ENCODE measurements at places on chromosomes 6 and 20.

GRCh38 chr6:129516787-129517186 is 193.2 kb downstream of the ARHGAP18 start:
- DNase-seq = no peak

DNA sequence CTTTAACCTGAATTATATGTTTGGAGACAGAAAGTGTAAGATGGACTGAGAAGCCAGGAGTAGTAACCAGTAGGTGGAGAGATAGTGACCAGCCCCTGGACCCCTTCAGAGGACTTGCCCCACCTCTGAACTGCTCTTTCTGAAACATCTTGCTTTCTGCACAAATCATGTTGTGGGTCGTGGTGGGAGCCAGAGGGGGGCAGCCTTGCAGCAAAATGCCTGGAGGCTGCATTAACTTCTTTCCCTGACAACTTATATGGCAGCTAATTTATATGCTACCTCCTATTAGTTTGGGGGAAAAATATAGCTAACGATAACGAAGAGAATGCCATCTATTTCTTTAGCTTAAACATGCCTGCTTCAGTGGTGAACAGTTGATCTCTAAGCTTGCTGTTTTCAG is 859.8 kb downstream of the MAFB start:
- DNase-seq = no peak

GRCh38 chr6:44302856-44303255 is 10.3 kb downstream of the AARS2 start:
- DNase-seq = no peak

DNA sequence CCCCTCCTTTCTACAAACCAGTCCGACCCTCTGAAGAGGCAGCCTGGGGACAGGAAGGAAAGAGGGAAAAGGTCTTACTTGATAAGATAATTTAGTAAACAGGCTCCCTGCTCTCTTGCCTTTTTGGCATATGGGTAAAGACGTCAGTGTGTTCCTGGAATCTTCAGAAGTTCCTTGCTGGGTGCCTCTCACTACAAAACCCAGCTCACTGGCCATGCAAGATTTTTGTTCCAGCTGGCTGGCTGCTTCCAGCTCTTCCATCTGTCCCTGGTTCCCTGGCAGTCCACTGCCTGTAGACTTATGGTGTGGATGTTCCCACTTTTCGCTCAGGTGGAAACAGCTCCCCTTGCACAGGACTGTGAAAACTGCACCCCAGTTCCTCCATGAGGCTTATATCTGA is 57.4 kb downstream of the MOCS1 start:
- no peak for DNase-seq

DNA sequence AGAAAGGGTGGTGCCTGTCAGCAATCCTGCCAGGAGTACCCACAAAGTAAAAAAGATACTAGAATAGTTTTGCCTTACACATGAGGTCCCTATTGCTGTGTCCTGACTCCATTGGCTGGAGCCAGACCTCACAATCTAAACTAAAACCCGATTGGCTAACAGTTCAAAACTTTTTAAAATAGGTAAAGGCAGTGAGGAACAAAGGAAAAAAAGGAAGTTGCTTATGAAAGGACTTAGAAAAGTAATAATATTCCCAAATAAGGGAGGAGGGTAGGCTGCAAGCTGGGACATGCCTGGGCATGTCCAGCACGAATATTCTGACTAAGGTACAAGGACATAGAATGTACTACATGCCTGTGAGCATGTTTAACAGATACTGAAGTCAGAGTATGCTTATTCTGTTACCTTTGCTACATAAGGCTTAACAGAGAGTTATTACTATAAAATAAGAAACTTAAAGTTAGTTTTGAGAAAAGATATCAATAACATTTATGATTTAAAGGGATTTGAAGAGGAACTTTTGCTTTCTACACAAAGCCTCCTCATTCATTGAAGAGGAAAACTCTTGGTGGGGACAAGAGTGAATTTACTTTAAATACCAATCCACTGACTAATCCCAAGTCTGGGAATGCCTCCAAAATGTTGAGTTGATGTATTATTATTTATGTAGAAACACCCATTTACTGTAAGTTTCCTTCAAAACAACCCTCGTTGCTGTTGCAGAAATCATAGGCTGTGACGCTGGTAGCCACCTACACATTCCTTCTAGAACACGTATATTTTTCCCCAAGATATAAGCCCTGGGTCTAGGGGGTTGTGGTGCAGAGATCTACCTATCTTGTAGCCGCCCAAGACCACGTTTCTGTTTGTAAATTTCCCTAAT is 8.2 kb upstream of the MTHFD1L start:
- peak; percentile 9 for DNase-seq
